ENCODE measurements at places on chromosomes 12 and 14.
A peak's percentile ranks its signal among the peaks of the same experiment; 100 is the strongest.

GRCh38 chr12:31736472-31736871 lies 7.7 kb upstream of the AMN1 start:
- DNase-seq, result peak; percentile 88

GRCh38 chr12:50927356-50927755 lies 25.0 kb upstream of the HIGD1C start:
- DNase-seq, result no peak

DNA sequence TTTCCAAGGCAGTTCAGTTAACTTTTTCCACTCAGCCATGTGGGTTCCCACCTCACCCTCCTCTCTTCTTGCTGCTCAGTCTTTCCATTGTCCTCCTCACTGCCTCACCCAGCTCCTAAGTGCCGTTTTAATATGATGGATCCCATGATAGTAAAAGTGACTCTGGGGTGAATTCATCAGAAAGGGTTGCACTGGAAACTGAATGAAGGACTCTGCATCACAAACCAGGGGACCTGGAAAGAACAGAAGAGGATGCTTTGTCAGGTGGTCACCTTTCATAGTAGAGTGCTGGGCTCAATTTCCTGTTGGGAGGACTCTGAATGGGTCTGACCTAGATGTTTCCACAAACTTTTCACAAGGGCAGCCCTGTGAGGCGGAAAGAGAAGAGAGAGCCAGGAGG lies 67.8 kb upstream of the SLC8A3 start:
- no peak for DNase-seq

DNA sequence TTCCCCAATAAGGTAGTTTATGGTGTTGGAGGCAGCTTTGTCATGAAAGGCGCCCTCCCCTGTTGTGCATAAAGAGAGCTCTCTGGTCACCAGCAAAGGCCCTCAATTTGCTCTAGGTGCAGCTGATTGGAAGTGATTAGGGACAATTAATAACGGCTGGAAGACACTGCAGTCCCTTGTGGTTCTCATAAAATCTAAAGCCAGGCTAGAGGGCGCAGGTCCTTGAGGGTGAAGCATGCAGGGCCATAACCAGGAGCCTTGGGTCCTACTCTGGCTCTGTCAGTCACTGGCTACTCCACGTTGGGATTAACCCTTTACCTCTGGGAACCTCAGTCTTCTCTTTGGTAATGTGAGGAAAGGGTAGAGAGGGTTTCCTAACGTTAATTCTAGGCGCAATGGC lies 1.9 kb downstream of the DAAM1 start:
- peak; percentile 12 for DNase-seq

GRCh38 chr14:101230161-101230850 lies 326.8 kb upstream of the RTL1 start:
- DNase-seq, result peak; percentile 24

DNA sequence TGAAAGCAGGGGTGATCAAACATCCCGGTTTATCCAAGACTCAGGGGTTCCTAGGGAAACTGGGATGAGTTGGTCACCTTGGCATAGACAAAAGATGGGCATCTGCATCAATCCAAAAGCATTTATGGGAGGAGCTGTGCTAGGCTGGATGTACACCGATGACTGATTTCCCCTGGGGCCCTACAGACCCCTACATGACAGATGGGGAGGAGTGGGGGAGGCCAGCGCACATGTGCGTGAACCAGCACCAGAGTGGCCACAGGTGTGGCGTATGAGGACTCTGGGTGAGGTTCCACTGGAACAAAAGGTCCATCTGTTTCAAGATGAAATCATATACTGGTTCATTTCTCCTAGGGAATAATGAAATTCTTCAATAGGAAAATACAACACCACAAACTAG lies 210.4 kb downstream of the ITPR2 start:
- DNase-seq, result no peak

GRCh38 chr12:122753319-122753650 lies 661 bp downstream of the DENR start:
- no peak for DNase-seq

DNA sequence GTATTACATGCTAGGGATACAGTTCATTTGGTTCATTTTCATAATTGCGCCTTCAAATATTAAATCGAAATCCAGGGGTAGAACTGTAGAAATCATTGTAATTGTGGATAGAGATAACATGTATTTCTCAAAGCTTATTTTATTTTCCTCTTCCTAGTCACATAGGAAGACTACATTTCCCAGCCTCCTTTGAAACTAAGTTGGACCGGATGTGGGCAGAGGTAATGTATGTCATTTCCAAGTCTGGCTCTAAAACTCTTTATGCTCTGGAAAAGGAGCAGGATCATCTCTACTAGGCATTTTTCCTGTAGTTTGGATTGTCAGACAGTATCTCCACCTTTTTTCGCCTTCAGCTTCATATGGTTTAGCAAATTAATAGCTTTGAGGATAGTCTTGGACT lies 70.1 kb upstream of the CRY1 start:
- DNase-seq, result peak; percentile 5

GRCh38 chr12:6894321-6894720 lies 10.3 kb upstream of the LRRC23 start:
- no peak for DNase-seq

DNA sequence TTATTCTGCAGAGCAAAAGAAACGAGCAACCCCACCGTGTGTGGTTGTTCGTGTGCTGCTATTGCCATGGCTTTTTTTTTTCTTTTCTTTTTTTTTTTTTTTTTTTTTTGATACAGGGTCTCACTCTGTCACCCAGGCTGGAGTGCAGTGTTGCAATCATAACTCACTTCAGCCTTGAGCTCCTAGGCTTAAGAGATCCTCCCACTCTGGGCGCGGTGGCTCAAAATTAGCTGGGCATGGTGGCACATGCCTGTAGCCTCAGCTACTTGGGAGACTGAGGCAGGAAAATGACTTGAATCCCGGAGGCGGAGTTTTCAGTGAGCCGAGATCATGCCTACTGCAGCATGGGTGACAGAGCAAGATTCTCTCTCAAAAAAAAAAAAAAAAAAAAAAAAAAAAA lies 144.2 kb downstream of the ESR2 start:
- no peak for DNase-seq

DNA sequence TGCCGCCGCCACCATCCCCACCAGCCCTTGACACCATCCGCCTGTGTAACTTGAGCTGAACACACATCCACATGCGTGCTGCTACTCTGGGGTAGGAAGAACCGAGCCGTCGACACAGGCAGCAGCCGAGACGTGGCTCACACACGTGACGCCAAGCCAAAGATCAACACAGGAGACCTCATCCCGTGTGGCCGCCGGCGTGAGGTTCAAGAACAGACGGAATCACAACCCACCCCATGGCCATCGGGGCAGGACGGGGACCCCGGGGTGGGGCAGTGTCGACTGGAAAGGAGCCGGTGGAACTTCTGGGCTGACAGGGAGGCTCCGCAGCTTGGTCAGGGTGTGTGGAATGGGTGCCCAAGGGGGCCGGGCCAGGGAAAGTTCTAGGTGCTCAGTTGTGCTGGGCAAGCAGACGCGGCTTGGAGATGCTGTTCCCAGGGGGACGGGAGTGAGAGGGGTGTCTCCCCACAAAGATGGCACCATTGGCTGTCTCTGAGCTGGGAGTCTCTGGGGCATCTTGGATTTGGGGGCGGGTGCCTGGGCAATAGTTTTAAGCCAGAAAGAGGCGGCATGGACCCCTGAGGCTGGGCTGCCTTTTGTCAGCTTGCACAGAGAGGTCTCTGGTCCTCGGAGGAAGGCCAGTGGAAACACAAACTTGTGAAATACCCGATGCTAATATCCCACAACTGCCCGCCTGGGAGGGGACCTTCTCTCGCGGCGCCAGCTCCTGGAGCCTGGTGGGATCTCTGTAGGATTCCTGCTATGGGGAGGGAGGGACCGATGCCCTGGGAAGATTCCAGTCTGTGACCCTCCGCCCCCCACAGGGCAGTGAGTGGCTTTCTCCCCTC lies 41.8 kb downstream of the GALNT9 start:
- no peak for DNase-seq

All from fibroblast of skin of right biceps (primary cell).